Prostate gland (tissue), 2 donors: ENCODE measurements at places on chromosomes 1 and 21. TPM values are rescaled to one million over a fixed set of nuclear protein-coding genes. Genes with fewer than 3 reads are reported as not detected.

The TSACC gene
- 58.7 TPM for total RNA-seq

DNA sequence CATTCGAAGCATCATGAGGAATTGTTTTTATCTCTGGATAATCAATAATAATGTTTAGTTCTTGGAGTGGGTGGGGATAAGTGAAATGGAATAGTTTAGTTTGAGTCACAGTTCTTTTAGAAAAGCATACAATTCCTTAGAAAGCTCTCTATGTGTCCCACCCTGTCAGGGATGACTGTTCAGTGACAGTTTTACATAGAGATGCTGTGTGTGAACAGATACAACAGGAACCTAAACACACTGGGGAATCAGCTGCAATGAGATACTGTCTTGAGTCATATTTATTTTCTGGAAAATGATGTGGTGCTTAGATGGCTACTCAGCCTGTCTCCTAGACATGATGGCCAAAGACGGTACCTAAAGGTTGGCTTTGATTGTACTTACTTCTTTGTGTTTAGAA, 25.7 kb upstream of the CCDC190 start:
- H3K4me1 ChIP-seq: no peaks in the 10 kb centered on the region
- DNase-seq: no peak
- H3K27me3 ChIP-seq: no peaks in the 10 kb centered on the region

GRCh38 chr1:43329995-43330751, 7.4 kb upstream of the MPL start:
- no peak overlapping the region for H3K4me3 ChIP-seq
- no peaks in the 10 kb centered on the region for H3K36me3 ChIP-seq
- no peak overlapping the region for H3K27ac ChIP-seq
- no peaks in the 10 kb centered on the region for H3K27me3 ChIP-seq
- DNase-seq: no peak

The FLVCR1 gene
- 11.1 TPM for total RNA-seq

GRCh38 chr1:202752774-202753173, 42.5 kb upstream of the SYT2 start:
- H3K27me3 ChIP-seq: no peaks in the 10 kb centered on the region
- H3K4me1 ChIP-seq: no peaks in the 10 kb centered on the region
- H3K4me3 ChIP-seq: no peak overlapping the region
- no peak for DNase-seq
- H3K27ac ChIP-seq: no peak overlapping the region

The CNIH3 gene
- total RNA-seq: 0.36 TPM

GRCh38 chr1:109910123-109910962, at the start of gene CSF1:
TSS of gene CSF1 (plus strand) at chr1:109910849. CDS start at chr1:109911024, 175 bp downstream.
- peak within 1 kb of the TSS; percentile 66 for H3K4me3 ChIP-seq
- H3K27ac ChIP-seq: peak within 1 kb of the TSS; percentile 80
- peak; percentile 69 for DNase-seq
- H3K36me3 ChIP-seq: no peaks in the 10 kb centered on the region
- no peaks in the 10 kb centered on the region for H3K4me1 ChIP-seq

- DNase-seq: no peak
- no peaks in the 10 kb centered on the region for H3K27me3 ChIP-seq
- H3K4me1 ChIP-seq: no peaks in the 10 kb centered on the region
- H3K4me3 ChIP-seq: no peak overlapping the region
- H3K36me3 ChIP-seq: no peaks in the 10 kb centered on the region
- H3K27ac ChIP-seq: no peak overlapping the region
Observed at GRCh38 chr1:32666901-32667566, 16.0 kb downstream of the RBBP4 start.
